ENCODE measurements at places on chromosomes 5 and 9.

DNA sequence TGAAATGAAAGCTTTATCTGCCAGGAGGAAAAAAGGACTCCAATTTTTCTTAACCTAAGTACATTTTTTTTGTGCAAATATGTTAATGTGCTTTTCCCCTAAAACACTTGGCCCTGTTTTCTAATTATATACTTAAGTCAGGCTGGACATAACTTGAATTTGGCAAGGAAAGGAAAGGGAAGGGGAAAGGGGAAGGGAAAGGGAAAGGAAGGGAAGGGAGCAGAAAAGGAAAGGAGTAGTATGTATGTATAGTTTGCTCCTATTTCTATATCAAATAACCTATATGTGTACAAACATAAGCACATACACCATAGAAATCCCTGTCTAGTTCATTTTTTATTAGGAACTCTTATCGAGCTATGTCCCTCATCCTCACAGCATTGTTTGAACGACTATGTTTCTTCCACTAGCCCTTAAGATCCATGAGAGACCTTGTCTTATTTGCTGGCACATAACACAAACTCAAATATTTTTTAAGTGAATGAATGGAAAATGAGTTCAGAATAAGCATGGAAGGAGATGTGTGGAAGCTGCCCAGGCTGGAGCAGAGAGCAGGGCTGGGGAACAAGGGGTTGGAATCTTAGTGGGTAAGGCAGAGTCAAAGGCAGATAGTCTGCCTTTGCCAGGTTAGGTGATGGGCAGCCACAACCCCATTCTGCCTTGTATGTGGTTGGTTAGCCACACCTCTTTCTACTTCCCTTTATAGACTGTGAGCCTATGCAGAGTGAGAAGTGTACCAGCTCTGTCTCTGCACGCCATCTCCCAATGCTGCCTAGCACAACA lies 70.0 kb downstream of the KLHL3 start:
- DNase-seq: no peak

DNA sequence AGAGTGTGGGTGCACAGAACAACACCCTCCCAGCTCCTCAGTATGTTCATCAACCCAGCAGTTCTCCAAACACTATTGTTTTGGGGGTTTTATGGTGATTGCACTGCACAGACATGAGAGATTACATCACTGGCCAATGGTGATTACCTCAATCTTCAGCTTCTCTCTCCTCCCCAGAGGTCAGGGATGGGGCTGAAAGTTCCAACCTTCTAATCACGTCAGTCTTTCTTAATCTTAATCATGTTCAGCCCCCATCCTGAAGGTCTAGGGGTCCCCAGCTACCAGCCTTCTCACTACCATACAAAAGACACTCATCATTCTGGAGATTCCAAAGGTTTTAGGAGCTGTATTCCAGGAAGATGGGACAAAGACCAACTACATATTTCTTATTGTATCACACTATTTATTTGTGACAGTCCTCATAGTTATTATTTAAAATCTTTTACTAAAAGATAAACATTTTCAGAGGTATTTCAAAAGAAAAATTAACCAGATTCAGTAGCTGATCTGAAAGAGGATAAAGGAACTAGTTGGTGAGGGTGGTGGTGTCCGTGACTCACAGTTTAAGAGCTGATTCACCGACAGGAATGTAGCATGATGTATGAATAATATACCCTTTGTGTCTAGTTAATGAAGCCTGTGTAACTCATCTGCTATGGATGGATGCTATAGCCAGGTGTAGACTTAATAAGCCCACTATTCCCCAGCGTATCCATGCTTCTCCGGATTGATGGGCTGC lies 35.6 kb downstream of the RASEF start:
- no peak for DNase-seq

GRCh38 chr9:5798581-5798980 lies 34.3 kb downstream of the ERMP1 start:
- no peak for DNase-seq

DNA sequence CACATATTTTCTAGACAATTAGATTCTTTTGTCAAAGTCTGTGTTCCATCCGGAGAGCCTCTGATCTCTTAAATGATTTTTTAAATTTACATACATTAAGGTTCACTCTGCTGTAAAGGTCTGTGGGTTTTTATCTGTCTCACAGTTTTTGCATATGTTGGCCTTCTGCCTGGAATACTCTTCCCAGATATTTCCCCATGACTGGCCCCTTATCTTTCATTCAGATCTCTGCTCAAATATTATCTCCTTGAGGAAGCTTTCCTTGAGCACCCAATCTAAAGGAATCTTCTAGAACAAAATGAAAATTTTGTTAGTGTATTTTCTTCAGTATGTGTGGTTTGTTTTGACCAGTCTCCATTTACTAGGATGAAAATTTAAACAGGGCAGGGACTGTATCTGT lies 26.3 kb downstream of the FAF2 start:
- no peak for DNase-seq

DNA sequence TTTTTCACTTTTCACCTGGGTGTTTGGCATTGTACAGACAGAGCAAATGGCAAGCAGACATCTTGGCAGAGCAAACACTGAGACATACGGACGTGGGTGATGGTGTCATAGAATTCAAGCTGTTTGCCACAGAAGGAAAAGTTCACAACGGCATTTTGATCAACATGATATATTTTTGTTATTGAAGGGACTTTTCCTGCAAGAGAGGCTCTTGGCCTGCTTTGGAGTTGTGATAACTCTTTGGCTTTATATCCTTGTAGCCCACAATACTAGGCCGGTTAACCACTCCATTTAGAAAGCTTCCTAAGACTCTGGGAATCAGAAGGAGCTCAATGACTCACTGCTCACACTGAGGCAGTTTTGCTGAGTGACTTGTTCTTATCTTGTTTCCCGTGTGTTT lies 1038.3 kb downstream of the TLE1 start:
- DNase-seq: no peak

GRCh38 chr5:33468775-33469435 lies 28.1 kb downstream of the TARS1 start:
- no peak for DNase-seq

DNA sequence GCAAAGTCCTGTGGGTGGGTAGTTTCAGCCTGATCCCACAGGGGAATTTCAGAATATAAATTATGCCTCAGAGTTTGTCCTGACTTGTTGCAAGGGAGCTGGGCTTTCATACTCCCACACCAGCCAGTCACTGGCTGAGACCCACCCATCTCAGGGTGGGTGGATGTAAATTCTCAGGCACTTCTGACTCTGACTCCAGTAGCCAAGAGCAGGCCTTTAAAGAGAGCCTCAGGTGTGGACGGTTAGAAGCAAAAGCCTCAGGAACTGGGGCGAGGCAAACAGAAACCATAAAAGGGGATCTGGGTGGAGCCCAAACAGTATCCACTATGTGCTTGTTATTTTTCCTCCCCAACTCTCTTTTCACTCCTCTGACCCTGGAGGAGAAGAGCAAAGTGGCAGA lies 28.6 kb upstream of the FBXW11 start:
- DNase-seq: no peak

GRCh38 chr5:83197326-83197967 lies 120.1 kb downstream of the XRCC4 start:
- no peak for DNase-seq

- no peak for DNase-seq
Measured at GRCh38 chr5:115431116-115431515, 113.5 kb downstream of the FEM1C start.

DNA sequence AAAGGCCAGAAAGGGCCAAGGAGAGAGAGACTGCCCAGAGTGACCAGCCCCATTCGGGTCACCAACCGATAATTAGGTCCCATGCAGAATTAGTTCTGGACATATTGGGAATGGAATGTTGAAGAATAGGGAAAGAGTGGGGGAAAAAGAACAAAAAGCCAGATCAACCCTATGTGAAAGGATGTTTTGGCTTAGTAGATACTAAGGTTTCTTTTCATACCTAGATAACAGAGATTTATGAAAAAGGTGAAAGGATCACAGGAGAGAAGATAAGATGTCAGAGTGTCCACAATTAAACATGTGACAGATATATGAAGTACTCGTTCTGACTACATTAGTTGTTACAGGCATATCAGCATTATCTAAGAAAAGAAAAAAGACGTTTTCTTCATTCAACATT lies 52.1 kb downstream of the MARCHF3 start:
- DNase-seq: no peak

- DNase-seq: no peak
Measured at GRCh38 chr9:94705162-94705702, 21.3 kb upstream of the AOPEP start.

DNA sequence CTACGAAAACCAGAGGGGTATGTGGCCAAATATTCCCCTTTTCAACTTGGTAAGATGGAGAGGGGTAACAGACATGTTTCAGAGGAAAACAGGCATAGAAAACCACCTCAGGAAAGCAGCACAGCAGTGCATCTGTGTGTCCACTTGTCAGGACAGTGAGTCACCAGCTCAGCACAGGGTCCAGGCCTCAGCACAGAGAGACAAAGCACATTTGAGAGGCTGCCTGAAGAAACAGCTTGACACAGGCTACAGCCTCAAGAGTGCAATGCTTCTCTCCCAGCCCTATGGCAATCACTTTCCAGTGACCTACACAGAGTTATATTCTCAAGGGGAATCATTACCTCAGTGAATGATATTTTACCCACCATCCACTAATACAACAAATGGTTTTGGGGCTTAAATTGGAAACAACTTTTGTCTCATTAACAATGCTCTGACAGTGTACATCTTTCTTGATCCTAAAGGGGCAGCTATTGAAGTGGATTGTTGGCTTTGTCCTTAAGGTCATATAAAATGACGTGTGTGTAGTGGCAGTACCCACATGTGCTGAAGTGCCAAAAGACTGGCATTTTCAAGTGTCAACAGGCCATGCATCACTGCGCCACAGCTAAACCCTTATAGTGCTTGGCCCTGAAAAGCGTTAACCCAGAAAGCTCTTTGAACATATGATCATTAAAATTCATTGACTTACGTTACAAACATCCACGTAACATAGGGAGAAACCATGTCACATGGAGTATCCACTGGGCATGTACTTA lies 46.4 kb downstream of the ERMP1 start:
- no peak for DNase-seq

DNA sequence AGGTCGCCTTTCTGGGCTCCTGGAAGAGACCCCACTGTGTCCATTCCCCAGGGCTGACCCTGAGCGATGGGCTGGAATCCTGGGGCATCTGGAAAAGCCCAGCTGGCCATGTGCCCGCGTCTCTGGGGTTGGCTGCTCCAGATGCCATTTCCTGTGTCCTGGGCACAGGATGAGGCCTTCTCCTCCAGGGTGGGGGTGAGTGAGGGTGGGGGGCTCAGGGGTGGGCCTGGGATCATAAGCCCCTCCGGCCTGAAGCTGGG lies 30.7 kb downstream of the PAEP start:
- no peak for DNase-seq

DNA sequence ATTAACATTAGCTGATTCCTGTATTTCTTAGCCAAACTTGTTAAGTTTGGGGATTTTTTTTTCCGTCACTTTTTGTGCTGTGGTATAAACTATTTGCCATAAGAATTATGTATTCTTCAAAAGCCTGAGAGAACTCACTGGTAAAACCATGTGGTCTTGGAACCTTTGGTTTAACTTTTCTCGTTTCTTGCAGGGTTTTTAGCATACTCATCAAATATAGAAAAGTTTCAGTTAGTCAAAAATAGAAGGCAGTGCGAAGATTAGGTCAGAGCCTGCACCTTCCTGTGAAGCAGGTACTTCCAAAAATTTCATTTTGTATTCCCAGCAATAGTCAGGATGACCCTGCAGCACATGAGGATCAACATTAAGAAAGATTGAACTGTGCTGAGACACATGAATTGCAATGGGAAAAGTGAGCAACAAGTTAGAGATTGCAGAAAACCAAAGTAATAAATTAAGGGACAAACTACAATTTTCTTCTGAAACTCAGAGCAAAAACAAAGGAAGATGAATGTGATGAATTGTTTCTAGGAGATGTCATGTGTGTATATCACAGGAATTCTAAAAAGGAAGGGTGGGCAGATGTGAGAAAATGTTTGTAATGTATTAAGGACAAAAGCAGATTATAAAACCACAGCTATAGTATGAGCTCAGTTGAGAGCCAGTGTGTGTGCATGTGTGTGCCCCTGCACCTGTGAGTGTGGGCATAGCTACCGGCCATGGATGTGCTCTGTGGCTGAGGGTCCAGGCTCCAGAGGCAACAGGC lies 102.2 kb downstream of the ANGPTL2 start:
- DNase-seq: no peak

GRCh38 chr9:880725-881124 lies 39.2 kb downstream of the DMRT1 start:
- DNase-seq: no peak

DNA sequence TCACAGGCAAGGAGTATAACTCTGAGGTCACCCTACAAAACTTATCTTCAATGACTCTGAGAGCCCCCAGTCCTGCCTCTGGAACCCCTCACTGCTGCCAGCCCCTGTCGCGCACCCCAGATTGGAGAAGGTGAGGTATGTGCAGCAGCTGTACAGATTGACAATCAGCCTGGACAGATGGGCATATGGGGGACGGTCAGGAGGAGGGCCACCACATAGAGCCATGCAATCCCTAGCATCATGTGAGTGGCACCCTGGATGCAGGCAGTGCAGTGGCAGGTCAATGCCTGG lies 90.1 kb downstream of the LMX1B start:
- DNase-seq: no peak

DNA sequence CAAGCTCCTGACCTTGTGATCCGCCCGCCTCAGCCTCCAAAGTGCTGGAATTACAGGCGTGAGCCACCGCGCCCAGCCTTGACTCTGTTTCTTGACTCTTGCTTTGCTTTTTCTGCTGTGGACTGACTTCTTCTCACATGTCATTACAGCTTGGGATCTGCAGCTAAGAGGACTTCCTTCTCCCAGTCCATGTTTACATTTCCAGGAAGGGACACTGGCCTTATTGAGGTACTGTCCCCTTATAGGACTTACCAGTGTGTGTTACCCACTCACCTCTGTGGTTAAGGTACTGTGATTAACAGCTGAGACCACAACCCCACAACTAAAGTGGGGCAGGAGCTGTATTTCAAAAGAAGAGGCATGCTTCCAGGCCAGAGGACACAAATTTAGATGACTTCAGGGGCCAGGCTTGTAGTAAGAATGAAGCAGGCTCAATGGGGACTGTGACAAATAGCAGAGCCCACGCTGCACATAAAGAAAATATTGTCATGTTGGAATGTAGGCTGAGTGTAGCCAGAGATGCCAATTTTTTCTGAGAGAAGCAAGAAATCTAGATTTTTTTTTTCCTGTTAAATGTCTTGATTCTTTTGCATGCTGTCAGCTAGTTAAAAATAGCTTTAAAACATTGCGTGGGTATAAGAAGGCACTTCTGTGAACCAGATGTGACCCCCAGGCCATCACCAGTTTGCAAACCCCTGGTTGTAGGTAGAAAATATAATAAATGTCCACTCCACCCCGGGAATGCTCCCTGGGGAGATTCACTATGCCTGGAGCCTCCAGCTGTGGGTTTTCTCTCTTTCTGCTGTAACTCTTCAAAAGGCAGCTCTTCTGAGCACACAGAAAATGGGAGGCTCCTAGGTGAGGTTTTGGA lies 75.0 kb downstream of the PTPDC1 start:
- no peak for DNase-seq
